ENCODE measurements at places on chromosomes 12 and 14. TPM values are rescaled to one million over a fixed set of nuclear protein-coding genes. Genes with fewer than 3 reads are reported as not detected.

The ZFHX2 gene
- total RNA-seq = 1.1 TPM

GRCh38 chr12:80938397-80938796 is 663 bp upstream of the LIN7A start:
- H3K27ac ChIP-seq = no peak overlapping the region
- peaks cover 2% of the 10 kb centered on the region for H3K36me3 ChIP-seq
- H3K27me3 ChIP-seq = peaks cover 30% of the 10 kb centered on the region
- H3K4me1 ChIP-seq = peaks cover 4% of the 10 kb centered on the region
- no peak overlapping the region for H3K4me3 ChIP-seq

DNA sequence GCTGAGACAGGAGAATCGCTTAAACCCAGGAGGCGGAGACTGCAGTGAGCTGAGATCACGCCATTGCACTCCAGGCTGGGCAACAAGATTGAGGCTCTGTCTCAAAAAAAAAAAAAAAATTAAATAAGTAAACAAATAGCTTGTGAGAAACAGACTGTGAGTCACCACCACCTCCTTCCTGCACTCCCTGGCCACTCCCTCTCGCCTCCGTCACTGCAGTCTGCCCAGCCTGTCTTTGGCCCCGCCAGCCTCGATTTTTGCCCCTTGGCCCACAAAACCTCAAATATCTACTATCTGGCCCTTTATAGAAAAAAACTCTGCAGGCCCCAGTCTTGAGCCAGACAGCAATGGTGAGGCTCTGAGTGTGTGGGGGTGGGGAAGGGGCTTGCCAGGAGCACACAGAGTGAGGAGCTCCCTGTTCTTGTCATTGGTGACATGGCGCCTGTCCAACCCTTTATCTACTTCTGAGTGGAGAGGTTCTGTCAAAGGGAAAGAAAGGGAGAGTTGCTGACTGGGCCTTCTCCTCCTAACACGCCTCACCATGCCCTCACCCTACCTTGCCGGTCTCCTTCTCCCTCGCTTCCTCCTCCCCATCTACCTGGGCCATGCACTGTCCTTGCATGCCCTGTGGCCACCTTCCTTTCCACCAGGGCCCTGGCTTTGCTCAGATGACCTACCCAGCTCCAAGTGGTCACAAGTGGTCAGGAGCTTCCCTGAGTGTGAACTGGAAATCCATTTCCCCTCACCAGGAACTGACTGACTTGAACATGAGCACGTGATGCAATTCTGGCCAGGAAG is 22.1 kb downstream of the LGMN start:
- H3K27ac ChIP-seq = peak overlapping the region; percentile 70
- no peak overlapping the region for H3K4me3 ChIP-seq
- peaks cover 24% of the 10 kb centered on the region for H3K4me1 ChIP-seq
- H3K27me3 ChIP-seq = peaks cover 4% of the 10 kb centered on the region
- peaks cover under 1% of the 10 kb centered on the region for H3K36me3 ChIP-seq

- peak overlapping the region; percentile 100 for H3K27ac ChIP-seq
- H3K27me3 ChIP-seq = no peaks in the 10 kb centered on the region
- peak overlapping the region; percentile 99 for H3K4me3 ChIP-seq
- peaks cover 41% of the 10 kb centered on the region for H3K4me1 ChIP-seq
Observed at GRCh38 chr12:121579981-121580868, 598 bp downstream of the KDM2B start.

DNA sequence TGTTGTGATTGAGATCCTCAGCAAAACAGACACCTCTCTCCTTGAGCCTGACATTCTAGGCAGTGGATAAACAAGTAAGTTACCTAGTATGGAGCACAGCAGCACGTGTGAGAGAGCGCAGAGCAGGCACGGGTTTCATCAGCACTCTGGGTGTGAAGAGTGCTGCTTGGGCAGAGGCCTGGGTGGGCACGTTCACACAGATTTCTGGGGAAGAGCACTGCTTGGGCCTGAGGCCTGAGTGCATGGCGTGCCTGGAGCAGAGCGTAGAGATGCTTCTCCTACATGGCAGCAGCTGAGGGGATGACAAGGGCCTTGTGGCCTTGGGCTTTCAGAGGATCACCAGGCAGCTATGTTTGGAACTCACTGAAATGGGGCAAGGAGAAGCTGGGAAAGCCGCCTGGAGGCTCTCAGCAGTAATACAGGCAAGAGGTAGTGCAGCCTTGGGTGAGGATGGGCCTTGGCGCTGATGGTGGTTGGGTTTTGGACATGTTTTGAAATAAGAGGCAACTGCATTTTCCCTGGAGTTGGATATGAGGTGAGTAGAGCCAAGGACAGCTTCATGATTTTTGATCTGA is 17.6 kb downstream of the CKB start:
- peaks cover 38% of the 10 kb centered on the region for H3K36me3 ChIP-seq
- no peaks in the 10 kb centered on the region for H3K27me3 ChIP-seq
- DNase-seq = no peak

The NINJ2 gene
- 7.4 TPM for total RNA-seq

GRCh38 chr14:42565556-42565955 is 958.9 kb downstream of the LRFN5 start:
- DNase-seq = no peak
- H3K27me3 ChIP-seq = no peaks in the 10 kb centered on the region
- no peak overlapping the region for H3K4me3 ChIP-seq
- H3K27ac ChIP-seq = no peak overlapping the region
